ENCODE measurements at places on chromosomes 6 and 20.

- DNase-seq, result no peak
Observed at GRCh38 chr20:38369389-38369788, 23.1 kb downstream of the LBP start.

- no peak for DNase-seq
Observed at GRCh38 chr6:7697820-7698623, 27.9 kb upstream of the BMP6 start.

DNA sequence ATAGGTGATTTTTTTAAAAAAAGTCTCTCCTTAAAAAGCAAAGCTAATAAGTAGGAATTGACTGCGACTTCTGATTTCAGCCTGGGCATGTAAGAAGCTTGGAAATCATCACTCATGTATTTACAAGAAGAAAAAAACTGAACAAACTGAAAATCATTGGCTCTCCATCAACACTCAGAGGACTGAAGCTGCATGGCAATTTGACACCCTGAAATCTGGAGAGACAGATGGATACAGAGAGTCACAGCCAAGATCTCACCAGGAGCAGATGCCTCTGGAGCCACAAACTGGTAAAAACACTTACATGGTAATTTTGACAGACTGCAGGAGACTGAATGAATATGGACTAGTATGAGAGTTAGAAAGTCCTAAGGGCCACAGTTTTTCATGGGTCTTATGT is 191.2 kb upstream of the TCF21 start:
- DNase-seq, result no peak

DNA sequence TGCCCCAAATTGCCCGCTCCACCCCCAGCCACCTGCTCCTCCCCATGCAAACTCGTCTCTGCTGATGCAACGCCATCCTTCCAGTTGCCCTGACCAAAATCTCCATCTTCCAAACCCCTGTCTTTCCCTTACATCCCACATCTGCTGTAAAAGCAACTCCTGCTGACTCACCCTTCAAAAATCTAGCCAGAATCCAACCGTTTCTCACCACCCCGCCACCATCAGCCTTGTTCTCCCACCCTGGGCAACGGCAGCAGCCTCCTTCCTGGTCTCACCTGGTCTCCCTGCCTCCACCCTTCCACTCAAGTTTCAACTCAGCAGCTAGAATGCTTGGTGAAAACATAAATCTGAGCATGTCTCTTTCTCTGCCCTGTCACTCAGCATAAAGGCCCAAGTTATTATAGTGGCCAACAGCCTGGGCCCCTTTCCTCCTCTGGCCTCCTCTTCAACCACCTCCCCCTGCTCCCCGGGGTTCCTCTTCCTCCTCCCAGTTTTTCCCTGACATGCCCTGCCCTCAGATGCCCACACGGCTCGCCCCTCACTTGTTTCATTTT is 7.2 kb upstream of the SYNJ2 start:
- no peak for DNase-seq

GRCh38 chr20:44627364-44628010 is 24.0 kb downstream of the ADA start:
- no peak for DNase-seq

DNA sequence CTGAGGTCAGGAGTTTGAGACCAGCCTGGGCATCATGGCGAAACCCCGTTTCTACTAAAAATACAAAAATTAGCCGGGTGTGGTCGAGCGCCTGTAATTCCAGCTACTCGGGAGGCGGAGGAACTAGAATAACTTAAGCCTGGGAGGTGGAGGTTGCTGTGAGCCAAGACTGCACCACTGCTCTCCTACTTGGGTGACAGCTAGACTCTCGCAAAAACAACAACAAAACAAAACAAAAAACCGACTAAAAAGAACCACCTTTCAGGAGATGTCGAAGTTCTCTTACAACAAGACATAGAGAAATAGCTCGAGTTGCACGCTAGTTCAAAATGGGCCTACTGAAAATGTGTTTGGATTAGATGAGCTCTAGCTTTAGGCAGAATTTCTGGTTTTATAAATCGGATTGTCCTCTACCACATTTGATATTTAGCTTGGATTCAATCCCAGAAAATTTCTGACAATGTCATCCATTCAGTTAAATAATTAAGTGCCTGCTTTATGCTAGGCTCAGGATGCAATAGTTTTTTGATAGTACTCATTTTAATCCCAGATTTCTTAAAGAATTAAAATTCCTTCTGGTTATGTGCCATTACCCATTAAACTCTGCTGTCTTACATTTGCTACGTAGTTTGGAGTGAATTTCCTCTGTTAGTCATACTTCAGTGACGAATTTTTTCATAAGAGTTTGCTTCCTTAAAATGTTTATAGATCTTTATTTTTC is 137.5 kb upstream of the SHLD1 start:
- no peak for DNase-seq

- no peak for DNase-seq
Observed at GRCh38 chr6:100553243-100553642, 88.5 kb upstream of the SIM1 start.

- DNase-seq, result no peak
Observed at GRCh38 chr6:28134015-28134414, 7.7 kb upstream of the ZKSCAN8 start.

- DNase-seq, result no peak
Observed at GRCh38 chr6:7541175-7542064, at the start of gene DSP. Gene DSP, plus strand, starts transcription at chr6:7541671. Its CDS starts 245 bp downstream, at chr6:7541916.

DNA sequence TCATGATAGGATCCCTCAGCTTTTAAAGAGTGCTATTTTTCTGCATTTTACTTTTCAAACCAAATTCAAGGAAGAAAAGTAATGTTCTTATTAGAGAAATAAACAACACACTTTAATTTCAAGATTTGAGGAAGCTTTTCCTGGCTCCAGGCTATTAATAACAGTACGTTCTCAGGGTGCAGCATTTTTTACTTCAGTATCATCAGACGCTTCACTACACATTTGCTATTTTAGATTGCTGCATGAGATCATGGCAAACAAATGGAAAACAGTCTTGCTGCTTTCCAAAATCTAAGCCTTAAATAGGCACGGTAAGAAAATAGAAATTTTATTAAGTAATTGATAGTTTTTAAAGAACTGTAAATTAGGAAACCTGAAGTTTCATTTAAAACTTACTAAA is 253.6 kb upstream of the EXOC2 start:
- no peak for DNase-seq

DNA sequence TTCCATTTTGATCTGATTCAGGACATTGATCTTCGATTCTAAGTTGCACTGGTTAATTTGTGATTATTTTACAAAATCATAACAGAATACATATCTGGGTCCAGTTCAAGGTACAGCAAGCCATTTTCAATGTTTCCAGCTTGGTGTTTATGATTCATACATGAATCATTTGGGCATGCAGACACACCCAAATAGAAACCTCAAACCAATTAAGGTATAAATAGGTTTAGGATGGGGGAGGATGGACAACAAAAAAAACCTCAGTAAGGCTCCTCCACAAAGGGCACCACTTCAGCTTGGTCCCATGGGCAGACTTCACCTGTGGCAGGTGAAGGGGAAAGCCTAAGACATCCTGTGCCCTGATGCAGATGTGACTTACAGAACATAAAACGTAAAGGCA is 192.7 kb downstream of the KHDC1L start:
- no peak for DNase-seq

DNA sequence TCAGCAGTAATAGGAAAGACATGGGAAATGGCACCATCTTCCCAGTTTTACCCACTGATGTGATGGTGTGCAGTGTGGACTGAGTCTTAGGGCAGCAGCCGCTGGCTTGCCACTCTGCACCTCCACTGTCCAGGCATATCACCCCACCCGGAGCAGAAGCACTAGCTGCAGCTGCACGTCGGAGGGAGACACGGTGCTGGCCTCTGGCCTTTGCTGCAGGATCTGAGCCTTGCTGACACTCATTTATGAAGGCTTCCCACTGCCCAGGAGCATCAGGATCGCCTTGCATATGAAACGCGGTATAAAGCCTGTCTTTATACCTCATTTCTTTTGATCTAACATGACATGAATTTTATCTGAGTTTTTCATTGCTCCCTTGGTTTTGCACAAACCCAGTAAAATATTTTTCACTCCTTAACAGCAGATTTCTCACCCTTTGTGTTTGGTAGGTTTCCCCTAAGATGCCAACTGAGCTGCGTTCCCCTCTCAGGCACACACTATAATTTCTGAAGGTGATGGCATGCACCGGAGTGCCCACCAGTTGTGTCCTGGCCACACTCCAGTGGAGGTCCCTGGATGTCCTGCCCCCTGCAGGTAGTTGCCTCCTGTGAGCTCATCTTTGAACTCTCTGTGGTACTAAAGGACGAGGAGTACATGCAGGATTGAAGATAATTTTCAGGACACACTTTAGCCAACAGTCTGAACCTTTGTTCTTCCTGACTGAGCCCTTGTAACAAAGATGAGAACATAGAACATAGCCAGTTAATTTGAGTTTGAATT is 9.0 kb upstream of the EXOC2 start:
- DNase-seq, result no peak

GRCh38 chr6:88105741-88106340 is 58.2 kb downstream of the SPACA1 start:
- no peak for DNase-seq

DNA sequence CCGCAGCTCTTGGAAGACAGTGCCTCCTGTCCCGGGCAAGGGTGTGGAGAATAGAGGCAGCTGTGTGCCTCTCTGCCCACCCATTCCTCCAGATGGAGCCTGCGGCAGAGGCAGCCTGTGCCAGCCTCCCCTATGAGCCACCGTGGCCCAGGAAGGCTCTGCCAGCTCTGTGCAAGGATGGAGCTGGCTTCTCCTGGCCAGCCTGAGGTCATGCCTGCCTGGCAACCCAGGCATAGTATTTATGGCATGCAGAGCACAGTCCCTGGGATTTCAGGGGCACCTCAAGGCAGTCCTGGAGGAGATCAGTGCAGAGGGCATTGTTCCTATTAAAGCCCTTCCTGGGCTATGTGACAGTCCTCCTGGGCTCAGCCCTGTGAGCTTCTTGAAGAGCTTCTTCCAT is 1.5 kb downstream of the EPB41L1 start:
- no peak for DNase-seq

DNA sequence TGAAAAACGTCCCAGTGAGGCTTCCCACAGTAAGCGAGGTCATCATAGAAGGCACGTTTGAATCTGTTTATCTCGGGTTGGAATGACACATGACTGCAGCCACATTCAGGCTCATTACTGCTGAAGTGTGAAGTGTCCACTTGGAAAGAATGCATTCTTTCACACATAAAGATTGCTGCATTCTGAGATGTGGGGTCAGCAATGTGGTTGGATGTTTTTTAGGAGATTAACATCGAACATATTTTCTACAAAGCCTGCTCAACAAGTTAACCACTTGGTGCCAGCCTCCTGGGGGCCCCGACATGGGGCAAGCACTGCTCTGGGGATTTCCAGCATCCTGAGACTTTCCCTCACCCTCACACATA is 79.9 kb downstream of the BMP6 start:
- no peak for DNase-seq

DNA sequence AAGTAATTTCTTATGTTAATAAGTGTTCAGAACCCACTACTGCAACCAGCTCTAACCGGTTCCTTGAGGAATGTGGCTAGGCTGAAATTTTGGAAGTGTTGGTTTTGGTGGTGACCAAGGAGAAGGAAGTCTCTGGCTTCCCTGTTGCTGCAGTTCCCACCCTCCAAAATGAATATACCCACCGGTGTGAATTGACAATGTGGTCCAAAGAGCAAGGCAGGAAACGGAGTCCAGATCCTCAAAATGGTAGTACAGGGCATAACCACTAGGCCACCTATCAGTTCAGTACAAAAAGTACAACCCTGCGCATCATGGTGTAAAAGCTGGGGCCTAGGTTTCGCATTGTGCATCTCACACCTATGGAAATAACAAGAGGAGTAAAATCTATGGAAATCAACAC is 2.8 kb downstream of the ADNP start:
- DNase-seq, result no peak

- DNase-seq, result no peak
Observed at GRCh38 chr6:42933205-42933604, 3.9 kb downstream of the CNPY3 start.

DNA sequence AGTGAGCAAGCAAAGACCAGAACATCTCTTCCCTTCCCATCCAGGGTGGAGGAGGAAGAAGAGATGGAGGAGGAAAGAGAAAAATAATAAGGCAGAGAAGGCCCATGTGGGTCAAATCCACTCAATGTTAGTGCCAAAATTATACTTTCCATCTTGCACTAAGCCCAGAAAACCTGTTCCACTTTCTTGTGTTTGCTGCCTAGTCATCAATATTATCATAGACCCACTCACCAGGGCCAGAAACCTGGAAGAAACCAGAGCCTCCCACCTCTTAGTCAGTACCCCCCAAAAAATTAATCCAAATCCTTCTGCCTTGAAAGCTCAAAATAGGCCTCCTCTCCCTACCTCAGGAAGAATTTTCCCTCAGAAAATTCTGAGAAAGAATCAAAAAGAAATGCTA is 171.1 kb downstream of the SOD2 start:
- DNase-seq, result no peak

DNA sequence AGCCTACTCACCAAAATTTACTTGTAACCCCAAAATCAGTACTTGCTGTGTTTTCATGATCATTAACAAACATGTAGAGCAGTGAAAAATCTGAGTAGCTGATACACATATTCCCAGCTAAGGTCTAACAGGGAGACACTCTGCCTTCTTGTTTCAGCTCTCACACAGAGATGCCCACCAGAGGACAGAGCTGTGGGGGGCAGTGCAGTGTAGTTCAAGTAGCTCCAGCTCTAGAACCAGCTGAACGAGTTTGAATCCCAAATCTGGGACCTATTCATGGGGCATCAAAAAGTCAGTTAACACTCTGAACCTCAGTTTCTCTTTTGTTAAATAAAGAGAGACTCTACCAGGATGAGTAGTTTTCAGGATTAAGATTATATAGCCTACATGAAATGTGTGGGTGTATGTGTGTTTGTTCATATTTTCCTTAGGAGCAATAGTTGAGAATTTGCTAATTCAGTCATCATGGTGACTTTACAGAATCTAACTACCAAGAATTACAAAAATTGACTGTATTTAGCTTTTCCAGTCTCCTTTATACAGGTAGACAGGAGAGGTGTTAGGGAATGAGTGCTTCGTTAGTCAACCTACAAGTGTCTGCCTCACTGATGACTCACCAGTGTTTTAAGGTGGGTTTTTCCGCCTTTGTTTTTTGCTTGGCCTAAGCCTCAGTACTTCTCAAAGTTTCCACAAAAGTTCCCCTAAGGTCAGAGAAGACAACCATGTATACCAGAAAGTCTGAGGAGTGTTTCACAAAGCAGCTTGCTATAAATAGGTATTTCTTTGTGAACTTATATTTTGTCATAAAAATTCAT is 164.0 kb upstream of the RUNX2 start:
- no peak for DNase-seq

Measured in central memory CD4-positive, alpha-beta T cell (primary cell).